ENCODE measurements at places on chromosomes 16 and 17.

DNA sequence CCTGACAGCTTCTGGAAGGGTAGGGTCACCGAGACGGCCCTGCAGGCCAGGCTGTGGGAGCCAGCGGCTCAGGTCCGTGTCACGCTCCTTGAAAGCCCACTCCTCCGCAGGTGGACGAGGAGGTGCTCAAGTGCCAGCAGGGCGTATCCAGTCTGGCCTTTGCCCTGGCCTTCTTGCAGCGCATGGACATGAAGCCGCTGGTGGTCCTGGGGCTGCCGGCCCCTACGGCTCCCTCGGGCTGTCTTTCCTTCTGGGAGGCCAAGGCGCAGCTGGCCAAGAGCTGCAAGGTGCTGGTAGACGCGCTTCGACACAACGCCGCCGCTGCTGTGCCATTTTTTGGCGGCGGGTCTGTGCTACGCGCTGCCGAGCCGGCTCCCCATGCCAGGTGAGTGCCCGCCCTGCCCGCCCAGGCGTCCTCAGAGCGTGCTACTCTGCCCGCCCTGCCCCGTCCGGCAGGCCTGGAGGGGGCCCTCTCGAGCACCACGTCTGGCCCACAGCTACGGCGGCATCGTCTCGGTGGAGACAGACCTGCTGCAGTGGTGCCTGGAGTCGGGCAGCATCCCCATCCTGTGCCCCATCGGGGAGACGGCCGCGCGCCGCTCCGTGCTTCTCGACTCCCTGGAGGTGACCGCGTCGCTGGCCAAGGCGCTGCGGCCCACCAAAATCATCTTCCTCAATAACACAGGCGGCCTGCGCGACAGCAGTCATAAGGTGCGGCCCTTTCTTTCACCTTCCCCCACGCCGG lies 1.3 kb downstream of the NAGS start:
- DNase-seq: peak; percentile 61

GRCh38 chr16:81551151-81551808 lies 106.7 kb downstream of the CMIP start:
- peak; percentile 51 for DNase-seq

DNA sequence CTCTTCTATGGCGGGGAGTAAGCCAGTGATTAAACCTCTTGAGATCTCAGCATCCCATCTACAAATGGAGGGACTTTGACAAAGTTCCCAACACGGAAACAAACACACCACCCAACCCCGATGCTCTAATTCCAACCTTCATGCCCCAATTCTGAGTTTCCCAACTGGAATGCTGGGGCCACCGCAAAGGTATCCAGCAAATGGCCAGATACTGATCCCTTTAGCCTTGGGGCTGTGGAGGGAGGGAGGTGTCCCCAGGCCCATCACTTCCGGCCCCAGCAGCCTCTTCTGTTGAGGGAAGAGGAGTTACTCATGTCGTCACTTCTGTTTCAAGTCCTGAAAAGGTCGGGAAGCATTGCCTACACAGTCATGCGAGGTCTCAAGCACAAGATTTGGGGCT lies 154.8 kb upstream of the RPH3AL start:
- DNase-seq: no peak

DNA sequence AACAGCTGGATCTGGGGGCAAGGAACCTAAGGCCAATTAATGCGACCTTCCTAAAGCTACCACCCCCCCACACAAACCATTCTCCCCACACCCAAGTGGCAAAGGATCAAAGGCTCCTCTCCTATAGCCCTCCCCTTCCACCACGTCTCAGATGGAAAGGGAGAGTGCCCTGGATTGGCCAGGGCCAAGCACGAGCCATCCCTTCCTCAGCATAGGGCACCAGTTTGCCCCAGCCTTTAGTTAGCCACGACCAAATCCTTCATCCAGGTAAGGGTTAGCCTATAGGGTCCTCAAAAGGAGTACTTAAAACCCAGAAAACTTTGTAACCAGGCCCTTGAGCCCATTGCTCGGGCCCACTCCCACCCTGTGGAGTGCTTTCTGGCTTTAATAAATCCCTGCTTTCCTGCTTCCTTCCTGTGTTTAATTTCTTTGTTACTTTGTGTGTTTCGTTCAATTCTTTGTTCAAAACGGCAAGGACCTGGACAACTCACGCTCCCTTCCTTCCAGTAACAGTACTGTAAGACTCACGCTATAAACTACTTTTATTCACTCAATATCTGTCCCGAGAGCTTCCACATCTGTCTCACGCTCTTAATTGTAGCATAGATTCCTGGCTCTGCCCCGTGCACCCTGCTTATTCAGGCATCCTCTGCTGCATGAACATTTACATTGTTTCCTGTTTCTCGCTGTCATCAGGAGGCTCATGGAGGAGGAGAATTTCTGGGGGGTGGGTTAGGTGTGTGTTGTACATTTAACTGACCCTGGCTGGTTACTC lies 62.3 kb downstream of the TNFRSF13B start:
- DNase-seq: no peak

GRCh38 chr17:9356488-9356911 lies 219.1 kb downstream of the STX8 start:
- no peak for DNase-seq

GRCh38 chr17:48892940-48893645 lies 506 bp downstream of the ATP5MC1 start:
- peak; percentile 24 for DNase-seq

- DNase-seq: no peak
These were observed 45.8 kb upstream of the TAOK1 start for GRCh38 chr17:29344201-29344856.

DNA sequence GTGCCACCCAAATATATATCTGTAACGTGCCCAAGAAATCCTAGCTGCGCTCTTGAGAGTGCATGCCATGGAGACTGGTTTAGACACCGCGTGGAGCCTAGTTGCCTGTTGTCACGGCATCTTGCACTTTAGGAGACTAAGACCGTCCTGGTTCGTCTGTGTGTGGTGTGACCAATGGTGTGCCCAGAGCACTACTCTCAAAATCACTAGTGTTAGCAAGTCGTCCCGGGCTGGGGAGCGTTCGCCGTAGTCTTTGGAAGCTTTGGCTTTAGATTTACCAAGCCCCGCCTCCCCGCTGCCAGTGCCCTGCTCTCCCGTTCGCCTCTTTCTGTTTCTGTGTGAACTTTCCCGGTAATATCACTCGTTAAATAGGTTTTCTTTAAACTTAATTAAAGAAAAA lies 27.0 kb downstream of the CLUH start:
- DNase-seq: peak; percentile 7

GRCh38 chr17:44926821-44927525 lies 11.7 kb upstream of the GFAP start:
- no peak for DNase-seq

GRCh38 chr17:60231234-60231633 lies 81.5 kb downstream of the CA4 start:
- DNase-seq: no peak

- peak; percentile 65 for DNase-seq
These were observed 25.8 kb upstream of the TNFSF12 start for GRCh38 chr17:7523033-7523432.

- DNase-seq: no peak
These were observed 29.7 kb downstream of the RAI1 start for GRCh38 chr17:17710728-17711541.

DNA sequence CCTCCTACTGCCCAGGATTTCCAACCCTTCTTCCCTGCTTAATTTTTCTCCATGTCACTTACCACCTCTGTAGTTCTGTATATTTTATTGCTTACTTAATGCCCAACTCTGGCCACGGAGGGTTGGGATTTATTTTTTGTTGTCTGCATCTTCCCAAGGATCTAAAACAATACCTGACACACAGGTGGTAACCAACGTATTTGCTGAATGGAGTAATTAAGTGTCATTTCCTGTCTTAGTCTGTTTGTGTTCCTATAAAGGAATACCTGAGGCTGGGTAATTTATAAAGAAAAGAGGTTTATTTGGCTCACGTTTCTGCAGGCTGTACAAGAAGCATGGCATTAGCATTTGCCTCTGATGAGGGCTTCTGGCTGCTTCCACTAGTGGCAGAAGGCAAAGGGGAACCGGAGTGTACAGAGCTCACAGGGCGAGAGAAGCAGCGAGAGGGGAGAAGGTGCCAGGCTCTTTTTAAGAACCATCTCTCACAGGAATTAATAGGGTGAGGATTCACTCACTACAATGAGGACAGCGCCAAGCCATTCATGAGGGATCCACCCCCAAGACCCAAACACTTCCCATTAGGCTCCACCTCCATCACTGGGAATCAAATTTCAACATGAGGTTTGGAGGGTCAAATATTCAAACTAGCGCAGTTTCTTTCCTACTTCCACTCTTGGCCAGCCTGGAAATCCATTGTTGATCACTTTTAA lies 44.8 kb downstream of the ERN1 start:
- no peak for DNase-seq

GRCh38 chr16:31334934-31335333 lies 20.0 kb upstream of the ITGAX start:
- DNase-seq: no peak

DNA sequence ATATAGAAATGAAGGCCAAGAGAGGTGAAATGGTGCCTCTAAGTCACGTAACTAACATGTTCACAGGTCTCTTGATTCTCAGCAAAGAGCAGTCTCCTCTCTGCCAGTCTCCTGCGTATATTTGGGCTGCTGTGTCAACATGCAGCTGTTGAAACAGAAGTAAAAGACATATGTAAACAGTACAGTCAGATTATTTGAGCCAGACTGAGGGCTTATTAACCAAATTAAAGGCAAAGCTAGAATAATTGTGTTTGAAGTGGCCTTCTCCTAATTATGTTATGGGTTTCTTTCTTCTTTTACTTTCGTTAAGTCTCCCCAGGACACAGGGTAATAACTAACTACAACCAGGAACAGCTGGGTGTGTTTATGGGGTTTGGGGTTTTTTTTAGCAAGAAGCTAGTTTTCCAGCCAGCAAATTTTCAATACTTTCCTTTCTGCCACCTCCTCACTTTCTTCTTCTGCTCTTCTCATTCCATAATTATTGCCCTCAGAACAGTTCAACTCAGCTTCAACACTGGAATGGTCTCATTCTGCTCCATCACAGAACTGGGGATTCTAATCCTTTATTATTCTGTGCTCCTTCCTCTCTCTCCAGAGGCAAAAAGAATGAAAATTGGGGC lies 18.4 kb downstream of the G6PC1 start:
- DNase-seq: no peak

GRCh38 chr17:76643553-76644148 lies at the start of gene ST6GALNAC1:
TSS of gene ST6GALNAC1 (minus strand) at chr17:76643757. CDS start at chr17:76643638, 119 bp downstream.
- DNase-seq: peak; percentile 44

DNA sequence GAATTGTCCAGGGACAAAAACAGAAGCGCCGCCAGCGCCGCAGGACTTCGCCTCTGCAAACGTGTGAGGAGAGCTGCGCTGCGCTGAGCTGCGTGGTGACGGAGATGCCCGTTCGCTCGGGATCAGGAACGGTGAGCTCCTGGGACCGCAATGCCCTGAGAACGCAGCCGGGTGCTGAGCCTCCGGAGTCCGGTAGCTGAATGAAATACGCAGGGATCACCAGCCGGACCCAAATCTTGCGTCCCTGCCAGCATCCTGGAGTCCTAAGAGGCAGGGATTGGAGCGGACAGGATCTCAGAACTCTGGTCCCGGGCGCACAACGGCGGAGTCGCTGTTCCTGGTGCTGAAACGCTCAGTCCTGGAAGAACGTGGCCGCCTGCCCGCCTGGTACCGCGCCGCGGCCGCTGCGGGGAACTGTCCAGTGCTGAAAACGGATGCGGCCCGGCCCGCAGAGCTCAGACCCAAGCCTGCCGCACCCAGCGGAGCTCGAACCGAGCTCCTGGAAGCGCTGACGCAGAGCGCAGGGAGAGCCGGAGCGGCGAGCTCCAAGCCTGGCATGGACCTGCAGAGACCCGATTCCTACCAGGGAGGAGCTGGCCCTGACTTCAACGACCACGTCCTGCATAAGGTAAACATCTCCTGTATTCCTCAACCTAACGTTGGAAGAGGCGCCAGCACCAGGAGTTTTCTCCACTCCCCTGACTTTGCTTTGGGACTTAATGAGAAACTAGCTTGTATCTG lies 41.5 kb downstream of the CD300LF start:
- DNase-seq: peak; percentile 86

DNA sequence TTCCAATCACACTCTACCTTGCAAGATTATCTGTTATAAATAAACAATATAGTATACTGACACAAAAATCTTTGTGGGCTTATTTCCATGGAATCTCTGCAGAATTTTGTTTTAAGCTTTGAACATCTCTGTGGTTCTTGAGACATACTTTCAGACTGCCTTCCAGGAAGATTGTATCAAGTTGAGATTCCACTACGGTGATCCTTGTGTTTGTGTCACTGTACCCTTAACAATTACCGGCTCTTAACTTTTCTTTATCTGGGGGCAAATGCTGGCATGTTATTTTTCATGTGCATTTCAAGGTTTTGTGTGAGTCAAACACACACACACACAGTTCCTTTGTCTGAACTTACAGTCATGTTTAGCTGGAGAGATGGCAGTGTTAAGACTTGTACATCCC lies 472.7 kb upstream of the HSBP1 start:
- DNase-seq: no peak
